Posterior vena cava (tissue), 2 donors: ENCODE measurements at places on chromosomes 12 and 14. TPM values are rescaled to one million over a fixed set of nuclear protein-coding genes. Genes with fewer than 3 reads are reported as not detected.
A peak's percentile ranks its signal among the peaks of the same experiment; 100 is the strongest.

GRCh38 chr12:77679686-77680085 lies 151.0 kb upstream of the NAV3 start:
- no peak for DNase-seq

XPOT gene
- total RNA-seq: 61.2 TPM

KRT77 gene
- not detected for total RNA-seq

DNA sequence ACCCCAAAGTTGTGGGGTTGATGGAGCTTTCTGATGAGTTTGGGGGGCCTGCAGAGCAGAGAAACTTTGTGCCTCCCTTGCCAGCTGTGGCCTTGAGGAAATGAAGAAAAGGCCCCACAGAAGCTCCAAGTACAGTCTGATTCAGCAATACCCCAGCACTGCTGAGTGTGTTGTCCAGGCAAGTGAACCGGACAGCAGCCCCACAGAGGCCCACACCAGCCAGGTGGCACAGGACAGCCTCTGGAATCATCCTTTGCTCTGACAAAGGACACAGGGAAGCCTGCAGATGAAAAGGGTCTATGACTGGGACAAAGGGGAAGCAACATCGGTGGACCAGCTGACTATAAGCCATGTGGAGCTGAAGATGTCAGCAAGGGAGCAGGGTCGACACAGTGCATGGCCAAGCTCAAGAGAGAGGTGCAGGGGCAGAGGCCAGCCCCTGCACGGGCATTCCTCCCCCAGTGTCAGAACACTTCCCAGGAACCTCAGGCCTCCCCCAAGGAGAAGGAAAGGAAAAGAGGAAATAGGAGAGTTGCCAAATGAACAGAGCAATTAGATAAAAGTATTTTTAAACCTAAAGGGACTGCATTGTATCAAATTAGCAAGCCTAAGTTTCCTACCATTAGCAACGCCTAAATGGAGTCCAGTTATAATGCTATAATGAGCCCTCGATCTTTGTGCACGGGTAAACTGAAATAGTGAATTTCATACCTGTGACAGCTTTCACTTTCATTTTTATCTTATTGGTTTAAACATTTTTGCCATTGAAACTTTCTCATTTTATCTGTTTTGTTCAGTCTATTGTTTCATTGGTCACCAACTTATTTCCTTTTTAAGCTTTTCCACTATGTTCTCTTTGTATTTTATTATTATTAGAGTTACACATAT lies 46.3 kb upstream of the PTGDR start:
- DNase-seq: no peak

DNA sequence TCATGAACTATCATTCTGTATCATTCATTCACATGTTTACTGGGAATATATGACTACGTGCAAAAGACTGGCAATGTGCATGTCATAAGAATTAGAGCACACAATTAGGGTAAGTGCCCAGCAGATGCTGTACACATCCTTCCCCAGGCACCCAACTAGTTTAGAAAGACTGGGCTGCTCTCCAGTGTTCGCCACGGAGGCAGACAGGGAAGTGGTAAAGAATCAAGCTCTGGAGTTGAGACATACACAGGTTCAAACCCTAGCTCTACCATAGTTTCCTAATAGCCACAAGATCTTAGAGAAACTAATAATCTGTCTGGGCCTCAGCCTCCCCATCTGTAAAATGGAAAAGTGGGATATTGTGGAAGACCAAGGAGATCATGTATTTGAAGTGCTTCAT lies 6.8 kb downstream of the TMCC3 start:
- no peak for DNase-seq

DNA sequence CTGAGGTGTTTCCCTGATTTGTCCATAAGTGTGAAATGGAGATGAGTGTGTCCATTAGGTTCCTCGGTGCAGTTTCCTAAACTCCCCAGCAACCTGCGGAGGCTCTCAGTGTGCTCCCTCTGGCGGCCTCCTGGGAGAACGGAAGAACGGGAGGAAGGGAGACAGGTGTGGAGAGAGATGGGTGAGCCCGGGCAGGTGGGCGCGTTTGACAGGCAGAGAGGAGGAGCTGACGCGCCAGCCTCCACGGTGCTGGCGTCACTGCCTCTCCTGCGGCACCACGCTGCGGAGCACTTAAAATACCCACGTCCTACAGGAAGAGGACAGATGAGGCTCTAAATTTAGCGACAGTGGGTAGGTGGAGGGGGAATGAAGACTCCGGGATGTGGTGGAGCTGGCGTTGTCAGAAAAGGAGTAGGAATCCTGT lies 26.8 kb upstream of the PEX5 start:
- no peak for DNase-seq

- DNase-seq: peak; percentile 12
These were observed 55.7 kb upstream of the PTGR2 start for GRCh38 chr14:73795974-73796373.

GRCh38 chr12:52221912-52222457 lies 11.1 kb upstream of the KRT7 start:
- DNase-seq: peak; percentile 79

GRCh38 chr12:50070314-50071060 lies 13.1 kb downstream of the ASIC1 start:
- peak; percentile 95 for DNase-seq

GRCh38 chr14:81849714-81850113 lies 316.1 kb upstream of the SEL1L start:
- no peak for DNase-seq

DNA sequence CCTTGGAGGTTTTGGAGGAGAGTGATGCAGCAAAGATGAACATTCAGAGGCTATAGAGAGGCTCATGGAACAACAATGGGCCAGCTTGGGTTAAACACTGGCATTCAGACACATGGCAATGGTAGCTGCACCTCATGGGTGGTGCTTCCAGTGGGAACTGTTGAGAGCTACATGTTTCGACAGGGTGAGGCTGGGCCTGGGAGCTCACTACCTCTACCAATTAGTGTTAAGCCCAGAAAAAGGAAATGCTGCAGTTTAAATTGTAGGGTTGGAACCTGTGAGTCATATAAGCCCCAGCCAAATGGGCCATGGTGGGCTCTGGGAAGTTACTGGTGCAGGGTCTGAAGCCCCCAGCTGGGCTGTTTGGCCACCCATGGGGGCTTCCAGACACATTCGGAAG lies 279.7 kb downstream of the ZFP36L1 start:
- no peak for DNase-seq

GRCh38 chr12:2826721-2827515 lies 7.9 kb downstream of the NRIP2 start:
- no peak for DNase-seq

GRCh38 chr12:18443768-18444437 lies 182.6 kb downstream of the PIK3C2G start:
- DNase-seq: no peak
